ENCODE measurements at places on chromosomes 2 and 18. TPM values are rescaled to one million over a fixed set of nuclear protein-coding genes. Genes with fewer than 3 reads are reported as not detected.
A peak's percentile ranks its signal among the peaks of the same experiment; 100 is the strongest.

- H3K4me1 ChIP-seq, result no peaks in the 10 kb centered on the region
- no peak for DNase-seq
- no peaks in the 10 kb centered on the region for H3K27me3 ChIP-seq
- H3K36me3 ChIP-seq, result no peaks in the 10 kb centered on the region
- H3K4me3 ChIP-seq, result no peak overlapping the region
- no peak overlapping the region for H3K27ac ChIP-seq
Observed at GRCh38 chr2:7594211-7594610, 677.0 kb downstream of the RNF144A start.

DNA sequence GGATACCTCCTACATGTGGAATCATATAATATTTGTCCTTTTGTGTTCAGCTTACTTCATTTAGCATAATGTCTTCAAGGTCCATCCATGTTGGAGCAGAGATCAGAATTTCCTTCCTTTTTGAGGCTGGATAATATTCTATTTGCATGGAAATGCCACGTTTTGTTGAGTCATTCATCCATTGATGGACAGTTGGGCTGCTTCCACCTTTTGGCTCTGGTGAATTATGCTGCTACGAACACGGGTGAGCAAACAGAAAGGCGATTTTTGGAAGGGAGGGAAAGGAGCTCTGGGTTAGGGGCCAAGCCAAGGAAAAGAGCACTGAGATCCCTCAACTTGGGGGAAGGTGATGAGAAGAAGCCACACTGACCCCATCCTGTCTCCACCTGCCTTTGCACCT is 260.5 kb downstream of the TNS1 start:
- no peaks in the 10 kb centered on the region for H3K27me3 ChIP-seq
- no peak for DNase-seq
- no peaks in the 10 kb centered on the region for H3K4me1 ChIP-seq
- H3K27ac ChIP-seq, result no peak overlapping the region

DNA sequence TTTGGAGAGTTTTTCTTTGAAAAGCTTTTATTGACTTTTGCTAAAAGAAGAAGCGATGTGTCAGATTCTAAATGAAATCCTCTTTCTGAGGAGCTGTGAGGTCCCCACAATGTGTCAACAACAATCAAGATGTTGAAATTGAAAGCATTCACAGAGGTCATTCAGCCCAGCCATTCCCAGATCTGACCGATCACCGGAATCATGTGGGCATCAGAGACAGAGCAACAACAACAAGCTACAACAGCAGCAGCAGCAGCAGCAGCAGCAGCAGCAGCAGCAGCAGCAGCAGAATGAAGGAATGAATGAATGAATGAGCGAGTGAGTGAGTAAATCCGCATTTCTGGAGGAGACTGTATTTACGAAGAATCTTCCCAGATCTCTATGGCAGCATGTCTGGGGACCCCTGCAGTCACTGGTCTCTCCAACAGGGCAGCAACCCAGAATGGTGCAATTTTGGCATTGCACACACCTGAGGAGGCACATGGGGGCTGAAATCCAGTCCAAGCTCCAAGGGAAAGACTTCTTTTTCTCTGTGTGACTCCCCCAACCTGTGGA is 299.0 kb downstream of the MYCN start:
- H3K27me3 ChIP-seq, result no peaks in the 10 kb centered on the region
- no peaks in the 10 kb centered on the region for H3K36me3 ChIP-seq
- no peak for DNase-seq
- no peak overlapping the region for H3K27ac ChIP-seq

- H3K4me1 ChIP-seq, result peaks cover 2% of the 10 kb centered on the region
- no peaks in the 10 kb centered on the region for H3K36me3 ChIP-seq
- H3K27ac ChIP-seq, result peak overlapping the region; percentile 32
- no peak for DNase-seq
Observed at GRCh38 chr2:61425605-61426155, 45.2 kb downstream of the USP34 start.

DNA sequence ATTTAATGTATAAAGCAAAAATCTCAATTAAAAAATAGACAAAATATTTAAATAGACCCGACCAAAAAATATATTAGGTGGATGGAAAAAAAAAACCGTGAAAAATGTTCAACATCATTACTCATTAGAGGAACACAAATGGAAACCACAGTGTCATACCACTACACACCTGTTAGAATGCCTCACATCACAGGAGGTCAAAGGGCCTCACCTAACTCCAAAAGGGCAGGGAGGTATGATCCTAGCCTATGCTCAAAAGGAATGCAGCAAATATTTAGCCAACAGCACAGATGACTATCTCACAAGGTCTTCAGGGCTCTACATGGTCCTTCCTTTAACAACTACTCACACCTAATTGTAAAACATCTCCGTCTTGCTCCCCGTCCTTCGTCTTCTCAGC is 185.5 kb upstream of the SETBP1 start:
- H3K27ac ChIP-seq, result no peak overlapping the region
- H3K27me3 ChIP-seq, result no peaks in the 10 kb centered on the region
- DNase-seq, result no peak

DNA sequence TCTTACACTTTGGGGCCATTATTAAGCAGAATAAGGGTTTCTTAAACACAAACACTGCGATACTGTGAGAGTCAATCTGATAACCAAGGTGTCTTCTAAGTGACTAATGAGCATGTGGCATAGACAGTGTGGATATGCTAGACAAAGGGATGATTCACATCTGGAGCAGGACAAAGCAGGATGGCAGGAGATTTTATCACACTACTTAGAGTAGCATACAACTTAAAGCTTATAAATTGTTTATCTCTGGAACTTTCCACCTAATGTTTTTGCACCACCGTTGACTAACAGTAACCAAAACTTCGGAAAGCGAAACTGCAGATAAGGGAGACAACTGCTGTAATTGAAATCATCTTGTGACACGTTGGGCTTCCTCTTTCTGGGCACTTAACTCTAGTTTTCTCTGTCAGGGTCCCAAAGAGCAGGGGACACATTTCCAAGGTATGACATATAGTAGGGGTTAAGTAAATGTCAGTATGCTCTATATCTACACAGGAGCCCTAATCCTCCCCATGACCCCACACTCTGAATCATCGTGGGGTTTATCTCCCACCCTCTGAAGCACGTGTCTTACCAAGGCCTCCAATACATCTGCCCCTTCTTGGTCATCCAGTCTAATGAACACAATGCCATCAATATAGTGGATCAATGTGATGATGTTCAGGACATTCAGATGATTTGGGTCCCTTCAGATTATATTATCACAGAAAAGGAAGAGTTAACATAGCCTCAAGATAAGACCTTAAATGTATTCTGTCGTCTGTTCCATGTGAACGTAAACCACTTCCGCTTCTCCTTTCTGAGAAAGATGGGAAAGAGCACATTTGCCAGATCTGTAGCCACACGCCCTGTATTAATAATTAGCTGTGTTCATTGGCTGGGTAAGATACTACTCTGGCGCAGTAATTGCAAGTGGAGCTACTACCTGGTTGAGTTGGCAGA is 78.7 kb downstream of the FTCDNL1 start:
- DNase-seq, result no peak
- no peak overlapping the region for H3K4me3 ChIP-seq
- H3K4me1 ChIP-seq, result no peaks in the 10 kb centered on the region

- H3K27ac ChIP-seq, result peak overlapping the region; percentile 80
- H3K36me3 ChIP-seq, result peaks cover 17% of the 10 kb centered on the region
- DNase-seq, result peak; percentile 13
Observed at GRCh38 chr2:3459185-3460015, 59.9 kb downstream of the ADI1 start.

- peak; percentile 91 for DNase-seq
- H3K36me3 ChIP-seq, result no peaks in the 10 kb centered on the region
- peak overlapping the region; percentile 95 for H3K27ac ChIP-seq
- peaks cover 36% of the 10 kb centered on the region for H3K4me1 ChIP-seq
- H3K4me3 ChIP-seq, result no peak overlapping the region
- no peaks in the 10 kb centered on the region for H3K27me3 ChIP-seq
Observed at GRCh38 chr2:43086451-43087221, 139.8 kb downstream of the ZFP36L2 start.

GRCh38 chr2:29082804-29083495 is 8.6 kb upstream of the PCARE start:
- no peak overlapping the region for H3K4me3 ChIP-seq
- no peaks in the 10 kb centered on the region for H3K36me3 ChIP-seq
- no peak overlapping the region for H3K27ac ChIP-seq
- DNase-seq, result no peak

DNA sequence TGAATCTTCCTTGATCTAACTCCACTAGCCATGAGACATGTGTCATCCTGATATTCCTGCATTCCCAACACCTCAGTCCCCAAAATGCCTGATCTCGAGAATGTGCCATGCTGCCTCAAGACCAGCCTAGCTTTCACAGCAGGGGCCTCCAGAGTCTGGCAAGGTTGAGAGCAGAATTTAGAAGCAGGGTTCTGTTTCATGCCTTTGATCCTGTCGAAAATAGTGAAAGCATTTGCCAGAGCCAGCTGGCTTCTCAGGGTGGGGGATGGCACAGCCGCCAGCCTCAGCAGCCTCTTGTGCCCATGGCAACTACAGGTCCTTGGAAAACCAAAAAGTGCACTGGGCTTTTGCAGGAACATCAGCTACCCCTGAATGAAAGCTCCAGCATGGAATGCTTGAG is 143.5 kb downstream of the RTN4 start:
- no peak for DNase-seq
- H3K27me3 ChIP-seq, result no peaks in the 10 kb centered on the region
- H3K4me3 ChIP-seq, result no peak overlapping the region
- H3K27ac ChIP-seq, result no peak overlapping the region
- H3K36me3 ChIP-seq, result no peaks in the 10 kb centered on the region

- peak; percentile 34 for DNase-seq
- H3K4me3 ChIP-seq, result no peak overlapping the region
- H3K4me1 ChIP-seq, result no peaks in the 10 kb centered on the region
- no peak overlapping the region for H3K27ac ChIP-seq
- no peaks in the 10 kb centered on the region for H3K36me3 ChIP-seq
Observed at GRCh38 chr2:71530641-71531332, 77.4 kb downstream of the DYSF start.

TTC27 gene
- 17.4 TPM for total RNA-seq

ATIC gene
- total RNA-seq, result 70.0 TPM

RAPGEF4 gene
- total RNA-seq, result 33.5 TPM

MTCL1 gene
- 4.1 TPM for total RNA-seq

ELOA2 gene
- total RNA-seq, result not detected

ZBTB7C gene
- total RNA-seq, result 4.2 TPM

SAG gene
- total RNA-seq, result 0.46 TPM

IL1B gene
- total RNA-seq, result 19.9 TPM

SERPINB3 gene
- total RNA-seq, result not detected

Data from lung (tissue), 17 donors.